Fibroblast of villous mesenchyme (primary cell): ENCODE measurements at places on chromosomes 13 and 19.

GRCh38 chr19:10872546-10873107 is 1.3 kb downstream of the CARM1 start:
- no peak for DNase-seq

GRCh38 chr13:34933786-34934185 is 8.3 kb upstream of the NBEA start:
- no peak for DNase-seq

DNA sequence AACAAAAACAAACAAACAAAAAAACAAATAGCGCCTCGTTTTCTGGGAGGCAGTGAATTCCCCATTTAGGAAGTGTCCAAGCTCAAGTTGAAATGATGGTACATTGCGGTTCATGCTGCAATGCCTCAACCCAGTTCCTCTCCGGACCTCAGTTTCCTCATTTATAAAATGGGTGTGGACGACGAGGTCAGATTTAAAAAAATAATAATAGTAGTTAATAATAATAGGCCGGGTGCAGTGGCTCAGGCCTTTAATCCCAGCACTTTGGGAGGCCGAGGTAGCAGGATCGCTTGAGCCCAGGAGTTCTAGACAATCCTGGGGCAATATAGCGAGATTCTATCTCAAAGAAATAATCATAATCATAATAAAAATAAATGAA is 15.5 kb upstream of the ERCC1 start:
- no peak for DNase-seq

DNA sequence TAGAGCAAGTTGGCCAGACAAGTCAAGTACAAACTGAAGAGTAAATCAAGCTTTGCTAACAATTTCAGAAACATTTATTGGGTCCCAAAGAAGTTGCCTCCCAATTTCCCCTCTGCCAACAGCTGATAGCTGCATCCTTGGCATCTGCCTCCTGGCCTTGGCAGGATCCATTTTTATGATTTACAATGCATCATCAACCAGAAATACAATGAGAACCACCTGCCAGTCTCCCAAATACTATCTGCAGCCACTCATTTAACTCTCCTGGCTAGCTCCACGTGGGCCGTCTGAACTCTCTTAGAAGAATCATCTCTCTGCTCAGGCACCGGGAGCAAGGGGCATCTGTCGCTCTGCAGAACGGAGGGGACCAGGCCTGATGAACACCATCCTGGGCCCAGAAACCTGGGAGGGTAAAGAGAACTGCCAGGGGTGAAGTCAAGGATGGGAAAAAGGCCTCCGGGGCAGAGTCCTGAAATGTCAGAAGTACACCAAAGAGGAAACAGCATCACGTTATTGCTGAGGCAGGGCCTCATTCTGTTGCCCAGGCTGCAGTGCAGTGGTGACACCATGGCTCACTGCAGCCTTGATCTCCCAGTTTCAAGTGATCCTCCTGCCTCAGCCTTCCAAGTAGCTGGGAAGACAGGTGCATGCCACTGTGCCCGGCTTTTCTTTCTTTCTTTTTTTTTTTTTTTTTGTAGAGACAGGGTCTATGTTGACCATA is 2.6 kb downstream of the LONP1 start:
- no peak for DNase-seq

DNA sequence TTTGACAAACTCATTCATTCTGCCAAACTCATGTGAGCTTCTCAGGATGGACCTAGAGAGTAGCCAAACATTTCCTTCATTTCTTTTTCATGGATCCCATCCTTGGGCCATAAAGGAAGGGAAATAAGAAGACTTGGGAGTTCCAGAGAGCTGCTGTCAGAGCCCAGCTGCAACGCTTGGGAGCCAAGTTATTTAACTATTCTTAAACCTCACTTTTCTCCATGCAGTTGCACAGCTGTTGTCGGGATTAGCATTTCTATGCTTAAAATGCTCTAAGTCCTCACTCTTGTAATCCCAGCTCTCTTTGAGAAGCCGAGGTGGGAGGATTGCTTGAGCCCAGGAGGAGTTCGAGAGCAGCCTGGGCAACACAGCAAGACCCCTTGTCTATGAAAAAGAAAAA is 11.7 kb upstream of the CASP14 start:
- DNase-seq, result no peak

GRCh38 chr19:5623397-5624017 is 624 bp downstream of the SAFB start:
- DNase-seq, result no peak

DNA sequence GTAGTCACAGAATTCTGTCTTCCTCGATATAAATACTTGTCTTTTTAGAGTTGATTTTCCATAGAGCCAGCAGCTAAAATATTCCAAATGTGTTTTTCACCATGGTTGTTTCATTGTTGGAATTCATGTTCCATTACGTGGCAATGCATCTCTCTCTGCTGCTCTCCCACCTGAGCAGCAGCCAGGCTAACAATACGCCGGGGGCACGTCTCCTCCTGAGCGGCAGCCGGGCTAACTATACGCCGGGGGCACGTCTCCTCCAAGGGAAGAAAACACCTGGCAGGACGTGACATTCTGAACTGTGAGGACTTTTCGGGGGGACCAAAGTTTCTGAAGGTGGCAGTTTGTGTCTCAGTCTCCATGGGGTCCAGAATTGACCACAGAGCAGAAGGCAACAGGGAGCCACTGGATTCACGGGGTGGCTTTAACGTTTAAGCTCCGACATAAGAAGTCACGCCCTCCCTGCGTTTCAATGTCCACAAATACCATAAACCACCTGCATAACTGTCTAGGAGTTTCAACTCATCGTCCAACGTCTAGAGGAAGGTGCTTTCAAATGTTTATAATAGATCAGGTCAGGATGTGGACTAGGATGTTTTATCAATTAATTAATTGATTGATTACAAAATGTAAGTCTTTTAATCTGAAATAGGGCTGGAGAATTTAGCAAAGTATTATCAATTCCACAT is 15.1 kb downstream of the PLPP2 start:
- DNase-seq, result no peak

- peak; percentile 92 for DNase-seq
These were observed 54.6 kb downstream of the NAA16 start for GRCh38 chr13:41365631-41366030.

DNA sequence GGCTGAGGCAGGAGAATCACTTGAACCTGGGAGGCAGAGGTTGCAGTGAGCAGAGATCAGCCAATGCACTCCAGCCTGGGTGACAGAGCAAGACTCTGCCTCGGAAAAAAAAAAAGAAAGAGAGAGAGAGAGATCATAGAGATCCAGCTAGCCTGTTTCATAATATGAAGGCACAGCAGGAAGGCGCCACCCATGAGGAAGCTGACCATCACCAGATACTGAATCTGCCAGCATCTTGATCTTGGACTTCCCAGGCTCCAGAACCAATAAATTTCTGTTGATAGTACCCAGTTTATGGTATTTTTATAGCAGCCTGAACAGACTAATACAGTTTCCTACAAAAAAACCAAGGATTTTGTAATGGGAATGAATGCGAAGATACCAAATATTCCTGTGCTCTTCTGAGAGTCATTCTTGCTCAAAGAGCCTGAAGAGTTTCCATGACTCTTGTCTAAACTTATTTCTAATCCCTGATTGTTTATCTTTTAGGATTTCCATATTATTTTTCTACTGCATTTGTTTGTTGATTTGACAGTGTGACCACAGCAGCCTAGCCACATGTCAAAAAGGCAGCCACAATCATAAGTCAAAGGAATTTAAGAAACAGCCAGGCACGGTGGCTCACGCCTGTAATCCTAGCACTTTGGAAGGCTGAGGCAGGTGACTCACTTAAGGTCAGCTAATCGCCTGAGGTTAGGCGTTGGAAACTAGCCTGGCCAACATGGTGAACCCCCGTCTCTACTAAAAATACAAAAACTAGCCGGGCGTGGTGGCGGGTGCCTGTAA is 37.7 kb upstream of the PDCD5 start:
- DNase-seq, result peak; percentile 64

DNA sequence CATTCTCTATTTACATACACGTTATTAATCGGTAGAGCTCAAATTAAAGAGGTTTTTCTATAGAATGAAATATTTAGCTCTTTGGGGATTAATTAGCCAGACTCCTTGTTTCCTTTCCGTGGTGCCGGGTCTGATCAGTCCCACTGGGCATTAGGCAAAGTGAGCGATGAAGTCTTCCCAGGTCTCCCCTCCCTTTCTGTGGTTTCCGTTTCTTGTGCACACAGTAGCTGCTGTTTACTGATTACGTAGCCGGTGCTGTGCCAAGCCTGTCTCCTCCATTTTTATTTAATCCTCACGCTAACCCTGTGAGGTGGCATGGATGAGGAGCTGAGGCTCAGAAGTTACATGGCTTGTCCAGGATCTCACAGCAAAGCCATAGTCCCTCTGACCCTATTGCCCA is 9.0 kb downstream of the SLC25A15 start:
- no peak for DNase-seq

GRCh38 chr13:32956595-32956933 is 59.7 kb upstream of the KL start:
- no peak for DNase-seq

DNA sequence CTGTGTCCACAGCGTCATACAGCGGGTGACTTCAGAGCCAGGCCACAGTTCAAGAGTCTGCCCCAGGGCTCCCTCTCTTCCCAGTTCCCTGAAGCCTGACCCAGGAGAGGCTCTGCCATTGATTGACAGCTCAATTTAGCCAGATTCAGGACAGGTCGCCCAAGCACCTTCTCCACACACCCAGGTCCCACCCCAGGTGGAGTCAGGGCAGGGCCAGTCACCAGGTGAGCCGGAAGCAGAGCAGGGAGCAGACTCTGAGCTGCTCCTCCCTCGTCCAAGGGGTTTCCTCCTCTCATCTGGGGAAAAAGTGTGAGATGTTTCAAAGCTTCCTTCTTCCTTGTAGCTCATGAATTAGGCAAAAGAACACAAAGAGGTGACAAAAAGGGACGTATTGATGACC is 5.6 kb downstream of the CEACAM7 start:
- DNase-seq, result no peak

DNA sequence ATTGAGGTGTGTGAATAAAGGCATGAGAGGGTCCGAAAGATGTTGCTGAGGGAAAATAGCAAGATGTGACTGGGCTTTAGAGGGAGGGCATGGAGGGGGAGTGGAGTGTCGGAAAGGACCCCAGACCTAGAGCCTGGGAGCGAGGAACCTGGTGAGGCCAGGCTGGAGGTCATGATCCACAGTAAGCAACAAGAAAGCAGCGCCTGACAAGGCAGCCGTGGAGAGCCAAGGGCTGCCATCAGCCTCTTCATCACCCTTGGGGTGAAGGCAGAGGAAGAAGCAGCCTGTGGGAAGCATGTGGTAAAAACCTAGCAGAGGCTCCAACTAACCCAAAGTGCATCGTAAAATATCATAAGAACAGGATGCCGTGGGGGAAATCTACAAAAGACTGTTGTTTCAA is 162.8 kb upstream of the SOX1 start:
- no peak for DNase-seq
